AG09309 (cell line): ENCODE measurements at places on chromosomes 16 and 17.

DNA sequence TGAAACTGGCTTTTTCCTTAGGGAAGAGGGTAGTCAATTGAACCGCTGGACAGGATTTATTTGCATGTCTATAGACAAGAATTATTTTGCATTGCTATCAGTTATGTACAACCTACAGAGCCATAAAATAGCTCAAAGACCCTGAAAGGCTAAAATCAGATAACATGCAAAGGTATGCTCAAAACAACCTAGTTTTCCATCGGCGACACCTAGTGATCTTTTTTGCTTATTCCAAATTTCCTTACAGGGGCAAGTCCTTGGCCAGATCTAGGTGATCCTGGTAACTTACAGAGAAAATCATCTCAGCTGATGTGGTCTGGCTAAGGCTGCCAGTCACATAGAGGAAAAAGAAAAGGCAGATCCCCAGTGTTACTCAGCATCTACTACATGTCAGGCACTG, 141.2 kb upstream of the RPL38 start:
- DNase-seq = no peak

GRCh38 chr16:19878757-19879156, 5.9 kb downstream of the GPRC5B start:
- DNase-seq = no peak

DNA sequence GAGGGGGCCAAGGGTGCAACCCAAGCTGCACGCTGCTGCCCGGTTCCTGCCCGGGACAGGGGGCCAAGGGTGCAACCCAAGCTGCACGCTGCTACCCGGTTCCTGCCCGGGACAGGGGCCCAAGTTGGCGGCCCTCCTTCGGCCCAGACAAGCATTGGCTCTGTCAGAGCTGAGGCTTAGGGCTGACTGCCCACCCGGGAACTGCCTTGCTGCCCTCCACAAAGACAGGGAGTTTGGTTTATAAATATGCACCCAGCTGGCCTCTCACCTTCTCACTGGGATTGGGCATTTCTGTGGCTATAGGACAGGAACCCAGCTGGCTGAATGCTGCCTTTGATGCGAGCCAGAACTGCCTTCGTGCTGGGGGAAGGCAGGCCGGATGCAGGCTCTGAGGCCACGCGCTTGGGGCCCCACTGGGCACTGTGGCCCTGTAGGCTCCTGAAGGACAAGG, 105.7 kb downstream of the IRX5 start:
- DNase-seq = no peak

DNA sequence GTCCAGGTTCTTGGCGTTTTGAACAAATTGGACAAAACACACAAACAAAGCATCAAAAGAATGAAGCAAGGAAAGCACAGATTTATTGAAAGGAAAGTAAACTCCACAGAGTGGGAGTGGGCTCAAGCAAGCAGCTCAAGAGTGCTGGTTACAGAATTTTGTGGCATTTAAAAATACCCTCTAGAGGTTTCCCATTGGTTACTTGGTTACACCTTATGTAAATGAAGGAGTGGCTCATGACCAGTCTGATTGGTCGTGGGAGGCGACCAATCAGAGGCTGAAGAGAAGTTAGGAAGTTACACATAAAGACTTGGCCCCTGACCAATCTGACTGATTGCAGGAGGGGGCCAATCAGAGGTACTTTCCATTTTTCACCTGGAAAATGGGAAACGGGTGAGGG, 1373.8 kb upstream of the GOT2 start:
- no peak for DNase-seq

- DNase-seq = no peak
Observed at GRCh38 chr17:9844153-9844552, 18.4 kb downstream of the GLP2R start.
